ENCODE measurements at places on chromosomes 5 and 9. TPM values are rescaled to one million over a fixed set of nuclear protein-coding genes. Genes with fewer than 3 reads are reported as not detected.

EPB41L4A gene
- 26.2 TPM for polyA plus RNA-seq

DNA sequence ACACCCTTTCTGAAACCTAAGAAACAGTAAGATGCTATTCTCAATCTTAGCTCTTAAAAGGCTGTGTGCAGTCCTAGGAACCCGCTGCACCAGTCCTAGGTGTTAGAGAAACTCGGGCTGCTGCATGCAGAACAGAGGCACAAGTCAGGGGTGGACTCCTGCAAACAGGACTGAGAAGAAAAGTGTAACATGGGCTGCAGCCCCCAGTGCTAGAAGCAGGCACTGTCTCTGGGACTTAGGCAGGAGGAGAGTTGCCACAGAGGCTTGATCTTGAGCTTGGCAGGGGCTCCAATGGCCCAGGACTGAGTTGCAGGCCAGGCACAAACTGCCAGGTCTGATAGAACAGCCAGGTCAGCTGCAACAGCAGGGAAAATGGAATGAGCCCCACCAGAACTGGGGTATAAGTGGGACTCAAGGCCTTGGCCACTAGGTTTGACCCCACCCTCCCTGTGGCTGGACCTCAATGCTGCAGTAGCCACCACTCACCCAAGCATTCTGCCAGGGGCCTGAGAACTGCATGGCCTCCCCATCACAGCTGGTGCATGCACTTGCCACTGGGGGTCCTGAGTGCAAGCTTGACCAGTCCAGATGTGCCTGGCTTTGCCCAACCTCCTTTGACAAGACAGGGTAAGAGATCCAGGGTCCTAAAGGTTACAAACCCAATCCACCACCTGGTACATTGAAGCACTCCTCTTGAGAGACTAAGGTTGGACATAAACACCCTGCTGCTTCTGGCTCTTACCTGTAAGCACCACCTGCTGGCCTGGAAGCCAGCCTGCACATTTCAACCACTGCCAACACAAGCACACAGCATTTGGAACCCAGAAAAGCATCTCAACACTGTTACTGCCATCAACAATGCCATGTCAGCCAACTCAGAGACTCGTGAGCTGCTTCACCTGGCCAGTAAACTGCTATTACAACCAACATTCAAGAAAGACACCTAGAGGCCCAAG is 103.3 kb downstream of the FBXL17 start:
- no peak for DNase-seq

DNA sequence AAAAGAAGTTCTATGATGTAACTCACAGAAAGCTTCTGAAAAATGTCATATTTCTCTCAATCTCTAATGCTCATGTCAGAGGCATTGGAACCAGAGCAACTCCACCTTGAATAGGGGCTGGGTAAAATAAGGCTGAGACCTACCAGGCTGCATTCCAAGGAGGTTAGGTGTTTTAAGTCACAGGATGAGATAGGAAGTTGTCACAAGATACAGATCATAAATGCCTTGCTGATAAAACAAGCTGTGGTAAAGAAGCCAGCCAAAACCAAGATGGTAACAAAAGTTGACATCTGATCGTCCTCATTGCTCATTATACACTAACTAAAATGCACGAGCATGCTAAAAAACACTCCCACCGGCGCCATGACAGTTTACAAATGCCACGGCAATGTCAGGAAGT is 411.1 kb upstream of the GRIA1 start:
- no peak for DNase-seq

GRCh38 chr5:93272108-93272507 is 308.9 kb downstream of the NR2F1-AS1 start:
- no peak for DNase-seq

- no peak for DNase-seq
Observed at GRCh38 chr5:5512543-5512942, 90.1 kb downstream of the ICE1 start.

All from renal cortex interstitium (tissue), 15 donors.